ENCODE measurements at places on chromosomes 16 and 17.

DNA sequence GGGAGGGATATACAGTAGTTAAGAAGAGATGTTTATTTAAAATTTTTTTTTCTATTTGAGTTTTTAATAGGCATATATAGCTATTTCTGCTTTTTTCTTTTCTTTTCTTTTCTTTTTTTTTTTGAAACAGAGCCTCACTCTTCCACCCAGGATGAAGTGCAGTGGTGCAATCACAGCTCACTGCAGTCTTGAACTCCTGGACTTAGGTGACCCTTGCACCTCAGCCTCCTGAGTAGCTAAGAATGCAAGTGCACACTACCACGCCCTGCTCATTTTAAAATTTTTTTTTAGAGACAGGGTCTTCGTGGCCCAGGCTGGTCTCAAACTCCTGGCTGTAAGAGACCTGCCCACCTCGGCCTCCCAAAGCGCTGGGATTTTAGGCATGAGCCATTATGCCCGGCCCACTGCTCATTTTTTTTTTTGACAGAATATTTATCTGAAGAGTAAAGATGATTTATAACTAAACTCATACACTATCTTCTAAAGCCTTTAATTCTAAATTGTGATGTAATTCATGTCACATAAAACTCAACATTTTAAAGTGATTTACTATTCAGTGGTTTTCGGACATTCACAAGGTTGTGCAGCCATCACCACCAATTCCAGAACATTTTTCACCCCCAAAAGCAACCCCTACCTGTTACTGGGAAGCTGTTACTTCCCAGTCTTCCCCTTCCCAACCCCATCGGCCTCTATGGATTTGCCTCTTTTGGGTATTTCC lies 106.0 kb downstream of the VPS53 start:
- no peak for DNase-seq

DNA sequence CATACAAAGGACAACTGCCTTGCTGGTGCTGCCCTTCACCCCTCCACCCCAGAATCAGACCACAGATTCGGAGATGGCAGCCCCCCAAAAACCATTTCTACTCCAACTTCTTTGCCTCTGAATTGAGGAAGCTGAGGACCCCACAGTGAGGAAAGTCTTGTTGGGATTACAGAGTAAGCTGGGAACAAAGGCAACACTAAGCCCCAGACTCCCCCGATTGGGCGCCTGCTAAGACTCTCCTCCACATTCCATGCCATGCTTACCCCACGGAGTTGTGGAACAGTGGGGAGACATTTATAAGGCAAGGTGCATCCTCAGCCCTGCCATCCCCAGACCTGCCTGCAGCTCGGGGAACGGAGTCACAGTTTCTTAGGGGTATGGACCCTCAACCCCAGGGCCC lies 1.9 kb downstream of the GIT1 start:
- DNase-seq = no peak

- DNase-seq = no peak
Measured at GRCh38 chr16:3759736-3760135, 42.4 kb upstream of the TRAP1 start.

- DNase-seq = no peak
Measured at GRCh38 chr17:15464231-15464985, 3.0 kb downstream of the CDRT4 start.

GRCh38 chr17:71792966-71793365 lies 327.9 kb upstream of the SOX9 start:
- no peak for DNase-seq

GRCh38 chr16:7268182-7268581 lies 64.5 kb upstream of the RBFOX1 start:
- DNase-seq = no peak

DNA sequence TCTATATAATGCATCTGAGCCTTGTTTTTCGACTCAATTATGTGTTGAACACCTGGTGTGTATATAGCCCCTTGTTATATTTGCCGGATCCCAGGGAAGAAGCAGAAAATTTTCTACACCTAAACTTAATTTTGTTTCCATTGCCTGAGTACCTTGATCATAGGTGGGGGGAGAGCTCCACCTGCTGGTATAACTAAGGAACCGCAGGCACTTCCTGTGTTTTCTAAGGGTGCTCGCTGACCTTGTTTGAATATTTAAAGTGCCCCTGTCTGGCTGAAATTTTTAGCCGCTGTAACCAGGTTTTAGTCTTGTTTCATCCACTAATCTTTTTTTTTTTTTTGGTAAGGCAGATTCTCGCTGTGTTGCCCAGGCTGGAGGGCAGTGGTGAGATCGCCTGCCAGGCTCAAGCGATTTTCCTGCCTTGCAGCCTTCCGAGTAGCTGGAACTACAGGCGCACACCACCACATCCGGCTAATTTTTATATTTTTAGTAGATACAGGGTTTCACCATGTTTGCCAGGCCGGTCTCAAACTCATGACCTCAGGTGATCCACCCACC lies 6.5 kb upstream of the NUBP1 start:
- peak; percentile 76 for DNase-seq

- peak; percentile 61 for DNase-seq
Measured at GRCh38 chr17:16215002-16215272, 397 bp downstream of the NCOR1 start.
